H1 (cell line): ENCODE measurements at places on chromosomes 1 and 21.

GRCh38 chr1:154878371-154879037, 8.4 kb upstream of the KCNN3 start:
- no peaks in the 10 kb centered on the region for H3K27me3 ChIP-seq
- peak overlapping the region; percentile 10; the same call in 1 of the 2 replicates for H3K4me3 ChIP-seq
- H3K27ac ChIP-seq, result no peak overlapping the region
- DNase-seq, result peak; percentile 93
- no peaks in the 10 kb centered on the region for H3K36me3 ChIP-seq

- no peaks in the 10 kb centered on the region for H3K27me3 ChIP-seq
- H3K27ac ChIP-seq, result no peak overlapping the region
- no peak overlapping the region for H3K4me3 ChIP-seq
- H3K36me3 ChIP-seq, result no peaks in the 10 kb centered on the region
- no peak for DNase-seq
These were observed 322.2 kb downstream of the LMX1A start for GRCh38 chr1:165034136-165034809.

DNA sequence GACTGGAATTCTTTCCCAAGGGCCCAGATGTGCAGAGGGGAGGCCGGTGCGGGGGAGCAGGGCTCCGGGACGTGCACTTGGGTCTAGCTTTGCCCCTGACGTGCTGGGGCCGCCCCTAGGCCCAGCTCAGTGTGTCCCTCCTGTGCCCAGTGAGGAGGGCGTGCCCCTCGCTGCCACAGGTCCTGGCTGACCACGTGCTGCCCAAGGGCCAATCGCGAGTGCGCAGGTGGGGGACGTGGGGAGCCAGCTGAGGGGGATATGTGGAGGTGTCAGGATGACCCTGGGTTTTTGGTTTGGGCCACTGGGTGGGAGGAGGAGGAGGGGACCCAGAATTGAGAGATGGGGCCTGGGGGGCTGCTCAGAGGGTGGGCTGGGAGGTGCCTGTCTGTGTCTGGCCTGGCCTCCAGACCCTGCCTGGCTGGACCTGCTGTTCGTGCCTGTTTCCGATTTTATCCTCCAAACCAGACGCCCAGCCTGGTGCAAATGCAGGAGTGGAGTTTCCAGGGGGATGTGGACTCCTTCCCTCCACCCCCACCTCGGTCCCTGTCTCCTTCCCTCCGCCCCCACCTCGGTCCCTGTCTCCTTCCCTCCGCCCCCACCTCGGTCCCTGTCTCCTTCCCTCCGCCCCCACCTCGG, 6.1 kb upstream of the RNF223 start:
- H3K27me3 ChIP-seq, result no peaks in the 10 kb centered on the region
- H3K4me1 ChIP-seq, result no peaks in the 10 kb centered on the region
- no peaks in the 10 kb centered on the region for H3K36me3 ChIP-seq
- no peak overlapping the region for H3K27ac ChIP-seq

DNA sequence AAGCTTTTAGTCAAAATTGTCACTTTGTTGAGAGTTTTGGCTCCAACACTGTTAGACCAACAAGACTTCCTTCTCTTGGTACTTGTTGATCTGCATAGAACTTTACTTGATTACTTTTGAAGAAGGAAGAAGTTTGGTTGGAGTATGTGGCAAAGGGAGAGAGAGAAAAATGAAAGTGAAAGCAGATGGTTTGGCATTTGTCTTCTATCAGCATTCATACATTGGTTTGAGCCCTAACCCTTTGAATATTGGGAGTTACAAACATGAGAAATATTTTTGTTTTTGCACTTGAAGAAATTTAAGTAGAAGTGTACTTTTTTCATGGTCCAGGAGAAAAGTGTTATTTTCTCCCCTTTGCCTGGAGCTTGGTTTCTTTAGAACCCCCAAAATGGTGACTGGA, 169.8 kb downstream of the ADGRL4 start:
- no peak overlapping the region for H3K27ac ChIP-seq
- DNase-seq, result no peak
- no peak overlapping the region for H3K4me3 ChIP-seq
- H3K27me3 ChIP-seq, result no peaks in the 10 kb centered on the region
- no peaks in the 10 kb centered on the region for H3K36me3 ChIP-seq

DNA sequence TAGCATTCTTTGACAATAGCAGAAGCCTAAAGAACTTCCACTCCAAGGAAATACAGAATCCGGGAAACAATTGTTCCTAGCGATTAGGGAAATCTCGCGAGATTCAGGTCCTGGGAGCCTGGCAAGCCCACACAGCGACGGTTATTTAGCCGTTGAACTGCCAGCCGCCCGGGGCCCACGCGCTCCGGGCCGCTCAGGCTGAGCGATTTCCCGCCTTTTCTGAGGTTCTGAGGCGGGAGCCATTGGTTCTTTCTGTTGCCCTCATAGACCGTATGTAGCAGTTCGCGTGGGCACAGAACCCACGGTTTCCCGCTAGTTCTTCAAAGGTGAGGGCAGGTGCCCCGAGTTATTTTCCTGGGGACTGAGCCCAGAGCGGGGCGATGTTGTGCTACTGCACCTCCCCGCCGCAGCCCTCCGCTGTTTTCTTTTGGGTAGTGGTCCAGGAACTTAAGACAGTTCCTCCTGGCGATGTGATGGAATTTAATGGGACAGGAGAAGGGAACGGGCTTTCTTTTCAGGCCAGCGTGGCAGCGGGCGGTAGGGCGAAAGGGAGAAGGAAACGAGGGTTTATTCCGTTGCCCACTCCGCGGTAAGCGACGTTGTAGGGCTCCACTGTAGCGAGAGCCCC, at the start of gene SYCP1:
Gene SYCP1, plus strand, starts transcription at position 171 of the 628 bp plus-strand sequence. CDS start 602 bp downstream, outside the sequence.
- H3K4me1 ChIP-seq, result no peaks in the 10 kb centered on the region
- H3K27ac ChIP-seq, result no peak within 1 kb of the TSS
- peaks cover 10% of the 10 kb centered on the region for H3K27me3 ChIP-seq
- H3K36me3 ChIP-seq, result no peaks in the 10 kb centered on the region
- DNase-seq, result no peak

DNA sequence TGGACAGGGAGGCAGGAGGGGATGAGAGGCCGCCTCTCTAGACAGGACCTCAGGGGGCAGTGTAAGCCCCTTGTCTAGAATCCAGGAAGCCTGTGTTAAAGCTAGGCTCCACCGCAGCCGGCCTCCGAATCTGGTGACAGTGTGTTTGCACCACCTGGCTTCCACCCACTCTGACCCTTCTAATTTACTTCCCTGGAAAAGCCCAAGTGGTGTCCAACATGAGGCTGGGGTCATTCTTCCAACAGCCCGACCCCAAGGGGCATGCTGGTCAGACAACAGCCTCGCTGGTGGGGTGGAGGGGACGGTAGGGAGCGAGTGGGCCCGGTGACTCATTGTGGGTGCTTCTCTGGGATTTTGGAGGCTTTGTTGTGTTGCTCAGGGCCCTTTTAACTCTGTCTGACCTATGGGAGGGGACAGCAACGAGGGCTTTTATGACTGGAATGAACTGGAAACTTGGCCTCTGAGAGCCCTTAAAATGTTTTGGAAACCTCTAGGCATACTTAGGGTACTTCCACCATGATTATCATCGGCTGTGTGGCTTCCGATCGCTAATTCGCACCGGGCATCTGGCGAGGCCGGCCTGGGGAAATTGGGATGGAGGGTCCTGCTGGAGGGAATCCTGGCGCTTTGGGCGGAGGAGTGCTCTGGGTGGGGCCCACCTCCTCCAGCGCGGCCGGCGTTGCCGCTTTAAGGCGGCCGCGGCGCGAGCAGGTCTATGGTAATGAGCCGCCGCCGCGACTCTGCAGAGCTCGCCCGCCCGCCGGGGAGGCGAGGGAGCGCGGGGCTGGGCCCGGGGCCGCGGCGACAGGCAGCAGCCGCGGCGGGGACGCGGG, at the start of gene CELSR2:
Gene CELSR2, plus strand, starts transcription at position 743 of the 833 bp plus-strand sequence. CDS start 541 bp downstream, outside the sequence.
- peak within 1 kb of the TSS; percentile 35 for H3K4me3 ChIP-seq
- DNase-seq, result peak; percentile 66

DNA sequence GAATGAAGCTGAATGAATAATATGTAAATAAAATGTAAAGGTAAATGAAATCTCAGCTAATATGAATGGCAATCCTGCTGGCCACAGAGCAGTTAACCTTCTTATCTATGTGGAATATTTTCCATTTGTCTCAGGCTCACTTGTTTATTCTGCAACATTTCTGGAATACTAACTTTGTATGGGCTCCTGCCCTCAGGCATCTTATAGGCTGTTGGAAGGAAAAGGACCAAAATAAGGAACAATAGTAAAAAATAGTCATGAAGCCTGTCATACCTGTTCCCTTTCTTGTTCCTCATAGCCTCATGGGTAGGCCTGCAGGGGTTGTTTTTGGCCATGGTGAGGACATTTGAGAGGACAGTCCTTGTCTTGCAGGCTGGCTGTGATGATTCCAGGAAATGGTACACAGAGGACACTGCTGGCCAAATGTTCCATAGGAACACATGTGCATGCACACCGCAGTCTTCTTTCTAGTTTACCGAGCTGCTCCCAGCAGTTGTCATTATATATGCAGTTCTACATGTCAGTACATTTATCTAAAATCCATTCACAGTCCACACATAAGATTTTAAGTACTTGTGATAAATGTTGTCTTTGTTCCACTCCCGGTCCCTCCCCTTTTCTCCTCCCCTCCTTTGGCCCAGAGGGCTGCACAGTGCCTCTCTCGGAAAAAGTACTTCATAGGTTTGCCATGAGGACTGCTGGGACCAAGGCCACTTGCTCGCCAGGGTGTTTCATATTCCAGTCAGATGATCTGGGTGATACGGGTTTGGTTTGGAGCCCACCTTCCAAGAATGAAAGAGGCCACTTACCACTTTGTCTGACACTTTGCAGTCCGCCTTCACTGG, 15.2 kb upstream of the KCNQ4 start:
- H3K27me3 ChIP-seq, result no peaks in the 10 kb centered on the region
- peaks cover 3% of the 10 kb centered on the region for H3K4me1 ChIP-seq
- H3K27ac ChIP-seq, result no peak overlapping the region
- DNase-seq, result no peak
- H3K36me3 ChIP-seq, result peaks cover 59% of the 10 kb centered on the region

- no peak overlapping the region for H3K27ac ChIP-seq
- no peak for DNase-seq
- no peak overlapping the region for H3K4me3 ChIP-seq
- H3K27me3 ChIP-seq, result no peaks in the 10 kb centered on the region
- H3K36me3 ChIP-seq, result no peaks in the 10 kb centered on the region
These were observed 286.0 kb upstream of the DEPDC1 start for GRCh38 chr1:68782890-68783289.

GRCh38 chr21:14482165-14482564, 64.0 kb downstream of the SAMSN1 start:
- no peak overlapping the region for H3K4me3 ChIP-seq
- no peaks in the 10 kb centered on the region for H3K27me3 ChIP-seq
- no peak for DNase-seq
- no peaks in the 10 kb centered on the region for H3K36me3 ChIP-seq
- H3K4me1 ChIP-seq, result no peaks in the 10 kb centered on the region
- no peak overlapping the region for H3K27ac ChIP-seq

- no peaks in the 10 kb centered on the region for H3K36me3 ChIP-seq
- DNase-seq, result no peak
- H3K27ac ChIP-seq, result no peak overlapping the region
- no peaks in the 10 kb centered on the region for H3K4me1 ChIP-seq
- no peaks in the 10 kb centered on the region for H3K27me3 ChIP-seq
These were observed 17.5 kb downstream of the NEK7 start for GRCh38 chr1:198174297-198174696.

GRCh38 chr1:64248065-64248464, 44.6 kb downstream of the UBE2U start:
- no peaks in the 10 kb centered on the region for H3K27me3 ChIP-seq
- H3K36me3 ChIP-seq, result no peaks in the 10 kb centered on the region
- no peak for DNase-seq
- H3K4me1 ChIP-seq, result peaks cover 13% of the 10 kb centered on the region; the same call in 1 of the 2 replicates
- H3K27ac ChIP-seq, result no peak overlapping the region

GRCh38 chr1:107993920-107994319, 28.9 kb upstream of the VAV3 start:
- no peak for DNase-seq
- H3K4me3 ChIP-seq, result no peak overlapping the region

DNA sequence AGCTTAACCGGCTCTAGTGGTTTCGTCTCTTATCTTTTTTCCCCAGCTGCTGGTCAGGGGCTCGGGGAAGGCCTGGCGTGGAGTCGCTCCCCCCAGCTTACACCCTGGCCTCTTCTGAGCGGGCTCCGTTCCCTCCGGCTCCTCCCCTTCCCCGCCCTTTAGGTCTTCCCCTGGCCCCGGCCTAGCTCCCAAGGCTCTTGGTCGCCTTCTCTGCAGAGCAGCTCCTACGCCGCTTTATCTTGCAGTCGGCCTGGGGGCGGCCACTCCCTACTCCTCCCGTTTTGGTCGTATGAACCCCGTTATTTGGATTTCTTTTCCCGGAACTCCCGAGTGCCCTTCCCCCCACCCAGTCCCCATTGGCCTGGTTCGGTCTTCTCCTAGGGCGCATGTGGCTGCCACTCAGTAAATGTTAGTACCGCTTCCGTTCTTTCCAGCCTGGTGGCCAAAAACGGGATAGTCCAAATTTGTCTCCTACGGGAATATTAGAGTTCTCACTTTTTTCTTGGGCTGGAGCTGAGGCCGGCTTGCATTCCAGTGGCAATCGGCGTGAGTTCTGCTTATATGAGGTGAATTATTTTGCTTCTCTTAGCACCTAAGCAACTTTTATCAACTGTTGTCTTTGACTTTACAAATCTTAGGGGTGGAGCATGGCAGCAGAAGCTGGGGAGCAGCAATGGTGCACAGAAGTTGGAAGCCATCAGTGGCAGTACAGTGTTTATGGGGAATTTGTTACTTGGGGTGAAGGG, 467 bp downstream of the THRAP3 start:
- no peaks in the 10 kb centered on the region for H3K4me1 ChIP-seq
- peak; percentile 88 for DNase-seq
- H3K27ac ChIP-seq, result peak overlapping the region; percentile 98
- H3K4me3 ChIP-seq, result peak overlapping the region; percentile 93
- H3K36me3 ChIP-seq, result peaks cover 18% of the 10 kb centered on the region

DNA sequence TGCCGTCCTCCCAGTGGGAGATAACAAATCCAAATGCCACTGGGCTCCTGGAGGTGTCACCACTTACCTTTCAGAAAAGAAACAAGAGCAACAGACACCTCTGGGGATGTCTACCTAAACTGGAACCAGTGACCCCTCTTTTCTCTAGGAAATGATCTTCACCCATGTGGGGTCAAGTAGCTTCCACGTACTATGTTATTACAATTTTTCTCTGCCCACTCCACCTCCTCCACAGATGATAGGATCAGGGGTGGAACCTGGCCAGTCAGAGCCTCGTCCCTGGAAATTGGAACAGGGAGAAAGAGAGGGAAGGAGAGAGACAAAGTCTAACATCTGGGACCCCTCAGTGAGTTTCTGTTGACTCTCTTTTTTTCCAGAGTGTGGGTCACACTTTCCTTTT, 50.1 kb downstream of the H3-3A start:
- H3K4me1 ChIP-seq, result peaks cover 27% of the 10 kb centered on the region
- H3K27ac ChIP-seq, result no peak overlapping the region
- no peaks in the 10 kb centered on the region; the same call in 1 of the 2 replicates for H3K27me3 ChIP-seq
- no peaks in the 10 kb centered on the region for H3K36me3 ChIP-seq
- no peak overlapping the region for H3K4me3 ChIP-seq

DNA sequence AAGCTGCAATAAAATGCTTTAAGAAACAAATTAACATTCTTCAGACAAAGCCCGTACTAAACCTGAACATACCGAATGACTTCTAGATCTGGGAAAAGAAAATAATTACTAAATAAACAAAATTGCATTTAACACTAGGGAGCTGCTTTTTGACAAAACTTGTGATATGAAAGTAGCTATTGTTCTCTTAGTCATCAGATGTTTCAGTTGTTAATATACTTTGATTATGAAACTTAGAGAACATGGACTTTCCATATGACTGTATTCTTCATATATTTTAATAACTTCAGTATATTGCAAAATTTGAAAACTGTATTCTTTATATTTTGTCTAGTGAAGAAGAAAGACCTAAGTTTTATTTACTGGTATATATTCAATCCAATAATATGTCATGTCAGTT, 1262.1 kb downstream of the NCAM2 start:
- H3K36me3 ChIP-seq, result no peaks in the 10 kb centered on the region
- no peaks in the 10 kb centered on the region for H3K27me3 ChIP-seq
- H3K4me1 ChIP-seq, result no peaks in the 10 kb centered on the region
- H3K4me3 ChIP-seq, result no peak overlapping the region
- no peak for DNase-seq
- H3K27ac ChIP-seq, result no peak overlapping the region
